Nucleus accumbens (tissue), 56 donors: ENCODE measurements at places on chromosomes 7 and 10.

DNA sequence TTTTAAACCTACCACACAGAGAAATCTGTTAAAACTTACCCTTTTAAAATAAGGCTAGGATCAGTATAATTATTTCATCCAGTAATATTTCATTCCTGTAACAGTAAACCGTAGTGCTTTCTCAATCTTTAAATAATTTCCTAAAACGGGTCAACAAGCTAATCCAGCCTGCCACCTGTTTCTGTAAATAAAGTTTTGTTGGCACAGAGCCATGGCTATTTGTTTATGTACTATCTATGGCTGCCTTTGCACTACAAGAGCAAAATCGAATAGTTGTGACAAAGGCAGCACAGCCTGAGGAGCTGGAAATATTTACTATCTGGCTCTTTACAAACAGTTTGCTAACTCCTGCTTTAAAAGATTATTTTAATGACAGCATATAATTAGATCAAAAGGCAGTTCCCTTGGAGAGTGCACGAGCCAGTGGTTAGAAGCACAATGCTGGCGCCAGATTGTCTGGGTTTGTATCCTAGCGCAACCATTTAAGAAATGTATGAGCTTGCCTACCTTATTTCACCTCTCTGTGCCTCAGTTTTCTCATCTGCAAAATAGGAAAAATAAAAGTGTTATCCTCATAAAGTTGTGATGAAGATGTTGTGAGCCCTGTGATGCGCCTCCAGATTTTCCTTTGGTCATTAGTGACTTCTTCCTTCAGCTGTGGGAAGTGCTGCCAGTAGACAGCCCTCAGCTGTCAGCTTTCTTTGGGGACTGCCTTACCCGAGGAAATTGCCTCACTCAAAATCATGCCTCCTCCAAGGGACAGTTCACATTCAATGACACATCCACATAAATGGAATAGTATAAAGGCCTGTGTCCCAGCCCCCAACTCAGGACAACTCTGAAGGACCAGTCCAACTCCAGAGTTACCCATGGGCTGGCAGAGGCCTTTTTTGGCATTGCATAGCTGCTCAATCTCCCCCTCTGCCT, 11.8 kb upstream of the MIOS start:
- no peak for DNase-seq

DNA sequence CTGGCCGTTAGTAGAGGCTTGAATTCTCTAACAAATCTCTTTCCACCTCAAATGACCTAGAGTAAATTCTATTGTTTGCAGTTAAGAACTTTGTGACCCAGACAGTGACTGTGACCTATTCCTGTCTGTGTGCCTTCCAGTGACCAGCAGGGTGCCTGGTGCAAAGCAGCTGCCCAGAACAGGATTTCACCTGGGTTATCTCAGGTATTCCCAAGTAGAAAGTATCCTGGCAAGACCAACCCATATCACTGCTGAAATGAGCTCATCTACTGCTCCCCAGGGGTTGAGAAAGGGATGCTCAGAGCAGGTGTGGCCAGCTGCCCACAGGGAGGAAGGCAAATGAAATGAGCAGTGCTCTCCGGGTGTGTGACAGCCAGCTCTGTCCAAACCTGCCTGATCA, 2.1 kb upstream of the MSMB start:
- no peak for DNase-seq

DNA sequence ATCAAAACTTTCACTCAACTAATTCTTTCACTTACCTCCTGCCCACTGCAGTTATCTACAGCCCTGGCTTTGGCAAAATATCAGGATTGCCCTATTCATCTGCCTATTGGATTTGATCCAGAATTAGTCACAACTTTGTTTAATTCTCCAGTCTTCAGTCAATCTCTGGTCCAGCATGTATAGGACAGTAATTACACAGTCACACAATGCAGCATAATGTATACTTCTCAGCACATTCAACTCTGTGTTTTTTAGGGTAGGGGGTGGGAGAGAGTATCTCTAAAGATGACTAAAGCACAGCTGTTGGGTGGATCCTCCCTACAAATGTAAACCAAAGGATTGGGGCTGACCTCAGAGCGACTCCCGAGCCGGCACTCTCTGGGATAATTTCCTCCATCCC, 17.7 kb upstream of the NRP1 start:
- no peak for DNase-seq

DNA sequence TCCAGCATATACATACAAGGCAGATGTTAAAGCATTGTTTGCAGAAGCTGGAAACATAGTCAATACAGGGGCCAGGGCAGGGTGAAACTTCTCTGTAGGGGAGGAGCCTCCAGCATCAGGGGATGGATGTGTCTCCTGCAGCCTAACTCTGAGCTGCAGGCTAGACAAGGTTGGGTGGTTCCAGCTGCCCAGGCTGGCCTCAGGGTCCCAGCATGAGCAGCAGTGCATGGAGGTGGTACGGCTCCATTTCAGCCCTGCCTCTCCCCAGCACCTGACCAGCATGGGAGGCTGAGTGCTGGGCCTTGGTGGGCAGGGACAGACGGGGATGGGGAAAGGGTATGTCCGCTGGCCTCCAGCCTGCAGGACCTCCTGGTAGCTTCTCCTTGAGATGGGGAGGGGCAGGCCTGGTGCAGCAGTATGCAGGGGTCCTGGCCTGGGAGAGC, 7.4 kb upstream of the TBRG4 start:
- no peak for DNase-seq

DNA sequence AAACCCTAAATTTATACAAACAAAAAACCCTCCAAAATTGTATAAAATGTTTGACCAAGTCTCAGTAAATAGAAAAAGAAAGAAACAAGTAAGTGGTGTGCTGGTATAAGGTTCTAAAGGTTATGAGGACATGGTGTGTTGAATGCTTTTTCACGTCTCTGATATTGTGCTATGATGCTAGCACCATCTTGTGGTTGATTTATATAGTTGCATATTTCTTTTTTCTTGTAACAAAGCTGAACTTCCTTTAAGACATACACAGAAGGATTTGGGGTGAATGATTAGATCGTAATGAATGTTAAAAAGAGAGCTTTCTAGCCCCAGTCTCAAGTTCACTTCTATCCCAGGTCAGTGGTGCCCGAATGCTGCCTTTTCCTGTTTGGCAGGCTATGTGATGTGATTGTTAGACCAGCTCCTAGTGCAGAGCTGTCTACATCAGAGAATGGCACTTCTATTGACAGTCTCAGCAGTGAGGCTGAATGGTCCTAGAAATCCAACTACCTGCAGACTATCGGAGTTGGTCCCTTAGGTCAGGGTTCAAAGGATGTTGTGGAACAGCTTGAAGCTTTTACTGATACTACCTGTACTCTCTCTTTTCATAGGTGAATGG, 25.0 kb downstream of the VTI1A start:
- DNase-seq = no peak

GRCh38 chr7:51352174-51353100, 35.8 kb upstream of the COBL start:
- DNase-seq = no peak
